ENCODE measurements at places on chromosomes 1 and 21.
A peak's percentile ranks its signal among the peaks of the same experiment; 100 is the strongest.

- no peak for DNase-seq
Measured at GRCh38 chr1:32525053-32525452, 14.2 kb upstream of the ZBTB8A start.

DNA sequence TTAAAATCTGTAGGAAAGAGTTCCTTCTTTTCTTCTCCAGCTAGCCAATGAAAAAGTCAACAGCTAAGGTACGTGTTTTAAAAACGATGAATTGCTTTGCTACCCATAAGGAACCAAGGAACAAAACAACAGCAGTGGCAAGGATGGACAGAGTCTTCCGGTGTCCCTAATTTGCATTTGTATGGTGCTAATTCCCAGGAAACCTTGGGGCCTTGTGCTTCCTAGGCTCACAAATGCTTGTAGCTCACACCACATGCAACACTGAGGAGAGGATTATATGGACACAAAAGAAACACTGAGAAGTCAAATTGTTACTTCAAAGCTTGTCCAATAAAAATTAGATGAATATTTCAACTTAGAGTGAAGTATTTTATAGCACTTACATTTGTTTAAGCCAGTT is 1.8 kb upstream of the PGBD5 start:
- DNase-seq, result no peak

DNA sequence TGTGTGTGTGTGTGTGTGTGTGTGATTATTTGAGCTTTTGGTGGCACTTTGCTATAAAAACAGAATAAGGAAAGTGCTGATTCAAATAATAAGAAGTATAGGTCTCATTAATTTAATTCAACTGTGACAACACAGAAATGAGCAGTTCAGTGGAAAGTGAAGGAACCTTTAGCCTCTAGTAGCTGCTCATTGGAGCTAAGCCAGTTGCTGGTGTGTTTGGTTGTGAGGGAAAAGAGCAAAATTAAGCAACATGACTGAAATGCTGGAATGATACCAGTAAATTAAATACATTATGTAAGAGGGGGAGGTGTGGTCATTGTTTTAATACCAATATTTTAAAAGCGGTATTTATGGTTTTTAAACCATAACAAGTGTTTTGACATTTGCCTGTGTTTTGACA is 55.2 kb downstream of the KIAA0040 start:
- no peak for DNase-seq

DNA sequence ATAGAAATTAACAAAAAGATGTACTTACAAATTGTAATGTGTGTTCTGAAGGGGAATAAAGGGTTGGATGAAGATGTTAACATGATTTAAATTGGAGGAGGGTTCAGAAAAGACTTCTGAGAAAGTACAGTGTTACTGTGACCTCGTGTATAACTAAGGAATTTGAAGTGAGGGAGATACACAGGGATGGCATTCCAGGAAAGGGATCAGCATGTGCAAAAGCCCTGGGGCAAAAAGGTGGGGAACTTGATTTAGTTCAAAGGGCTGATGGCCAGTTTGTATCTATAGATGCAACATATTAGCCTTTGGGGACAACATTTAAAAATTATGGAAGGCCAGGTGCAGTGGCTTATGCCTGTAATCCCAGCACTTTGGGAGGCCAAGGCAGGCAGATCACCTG is 33.3 kb upstream of the DEGS1 start:
- DNase-seq, result no peak

DNA sequence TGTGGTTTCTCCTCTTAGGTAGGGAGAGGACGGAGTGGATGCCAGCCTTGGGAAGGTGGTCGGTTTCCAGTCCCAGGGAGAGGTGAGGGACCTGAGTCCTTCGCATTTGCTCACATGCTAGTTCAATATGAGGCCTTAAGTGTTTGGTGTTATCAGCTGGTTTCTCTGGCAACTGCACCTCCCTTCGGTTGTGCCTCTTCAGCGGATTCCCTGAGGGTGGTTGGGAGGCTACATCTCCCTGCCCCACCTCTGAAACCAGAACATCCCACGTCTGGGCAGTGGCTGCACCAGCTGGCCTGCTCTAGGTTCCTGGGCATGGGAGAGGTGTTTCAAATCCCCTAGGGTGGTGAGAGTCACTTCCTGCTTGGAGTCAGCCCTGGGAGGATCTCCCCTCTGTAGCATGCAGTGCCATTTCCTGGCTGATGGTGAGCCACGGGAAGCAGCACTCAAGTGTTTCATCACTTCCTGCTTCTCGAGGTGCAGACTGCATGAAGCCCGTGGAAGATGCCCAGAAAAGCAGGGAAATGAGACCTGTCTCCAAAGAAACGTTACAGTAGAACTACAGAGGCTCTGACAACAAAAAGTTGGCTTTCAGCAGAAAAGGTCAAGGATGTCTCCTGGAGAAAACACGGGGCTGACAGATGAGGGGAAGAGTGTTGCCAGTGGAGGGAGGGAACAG is 4.5 kb downstream of the TMEM125 start:
- no peak for DNase-seq

DNA sequence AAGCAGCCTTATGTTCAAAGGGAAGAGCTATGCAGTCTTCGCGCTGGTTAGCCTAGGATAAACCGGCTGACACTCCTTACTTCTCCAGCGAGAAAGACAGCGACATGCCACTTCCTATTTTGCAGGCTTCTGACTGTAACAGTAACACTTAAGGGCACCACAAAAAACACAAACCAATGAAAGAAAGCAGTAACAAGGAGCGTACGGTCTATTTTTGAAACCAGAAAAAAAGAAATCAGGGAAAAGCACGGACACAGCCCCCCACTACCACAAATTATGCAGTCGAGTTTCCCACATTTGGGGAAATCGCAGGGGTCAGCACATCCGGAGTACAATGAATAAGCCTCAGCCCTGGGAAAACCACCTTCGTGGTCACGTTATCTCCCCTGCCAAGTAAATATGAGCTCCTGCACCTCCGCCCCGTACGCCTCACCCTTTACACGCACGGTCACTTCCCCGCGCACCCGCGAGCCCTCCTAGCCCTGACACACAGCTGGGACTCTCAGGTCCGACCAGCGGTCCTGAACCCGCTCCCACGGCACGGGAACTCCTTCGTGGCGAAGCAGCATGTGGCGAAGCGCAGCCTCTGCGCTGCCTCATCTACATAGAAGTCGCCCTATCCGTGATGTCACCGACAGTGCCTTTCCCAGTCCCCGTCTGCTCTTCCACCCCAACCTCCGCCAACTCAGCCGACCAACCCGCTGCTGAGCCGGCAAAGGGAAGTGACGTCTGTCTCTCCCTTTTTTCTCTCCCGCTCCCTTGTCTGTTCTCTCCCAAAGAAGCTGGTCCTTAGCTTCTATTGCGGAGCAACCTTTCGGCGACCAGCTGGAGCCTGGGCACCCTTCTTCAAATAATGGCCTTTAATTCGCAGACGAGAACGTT is 40.9 kb upstream of the PPIAL4F start:
- peak; percentile 76 for DNase-seq

DNA sequence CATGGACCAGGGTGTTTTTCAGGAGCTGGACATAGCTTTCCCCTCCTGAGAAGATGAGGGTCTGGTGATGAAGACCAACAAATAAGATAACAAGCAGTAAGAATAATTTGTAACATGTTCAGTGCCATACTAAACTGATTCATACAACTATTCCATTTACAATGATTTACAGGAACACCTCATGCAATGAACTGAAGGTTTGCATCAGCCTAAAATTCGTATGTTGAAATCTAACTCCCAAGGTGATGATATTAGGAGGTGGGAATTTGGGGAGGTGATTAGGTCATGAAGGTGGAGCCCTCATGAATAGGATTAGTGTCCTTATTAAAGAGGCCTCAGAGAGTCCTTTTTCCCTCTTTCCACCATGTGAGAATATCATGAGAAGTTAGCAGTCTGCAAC is 15.9 kb upstream of the NIBAN1 start:
- no peak for DNase-seq

GRCh38 chr1:62082456-62083363 is 111.9 kb upstream of the L1TD1 start:
- DNase-seq, result peak; percentile 47

GRCh38 chr1:173473599-173474011 is 3.5 kb upstream of the PRDX6 start:
- DNase-seq, result no peak

- DNase-seq, result peak; percentile 65
Measured at GRCh38 chr1:155977690-155978324, 540 bp downstream of the ARHGEF2 start.

DNA sequence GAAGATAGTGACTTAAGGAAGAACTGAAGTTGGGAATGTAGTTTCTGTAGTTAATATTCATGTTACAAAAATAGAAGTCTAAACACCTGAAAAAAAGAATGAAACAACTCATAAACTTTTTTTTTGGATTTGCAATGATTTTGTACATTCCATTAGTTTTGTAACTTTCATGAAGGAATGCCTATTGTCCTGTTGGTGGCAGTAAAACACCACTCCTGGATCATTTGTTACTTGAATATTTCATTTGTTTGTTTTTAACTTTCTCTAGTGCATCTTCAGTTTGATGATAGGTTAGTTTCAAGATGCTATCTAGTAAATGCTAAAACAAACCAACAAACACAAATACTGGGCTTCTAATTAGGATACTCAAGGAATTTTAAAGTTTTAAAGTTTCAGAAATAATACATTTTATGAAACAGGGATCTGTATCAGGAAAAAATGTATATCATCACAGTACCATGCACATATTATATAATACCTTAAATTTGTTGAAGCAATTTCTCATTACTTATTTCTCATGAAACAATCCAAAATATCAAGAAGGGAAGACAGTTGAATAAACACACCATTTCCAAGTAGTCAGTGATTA is 229.7 kb upstream of the CACYBP start:
- DNase-seq, result no peak

DNA sequence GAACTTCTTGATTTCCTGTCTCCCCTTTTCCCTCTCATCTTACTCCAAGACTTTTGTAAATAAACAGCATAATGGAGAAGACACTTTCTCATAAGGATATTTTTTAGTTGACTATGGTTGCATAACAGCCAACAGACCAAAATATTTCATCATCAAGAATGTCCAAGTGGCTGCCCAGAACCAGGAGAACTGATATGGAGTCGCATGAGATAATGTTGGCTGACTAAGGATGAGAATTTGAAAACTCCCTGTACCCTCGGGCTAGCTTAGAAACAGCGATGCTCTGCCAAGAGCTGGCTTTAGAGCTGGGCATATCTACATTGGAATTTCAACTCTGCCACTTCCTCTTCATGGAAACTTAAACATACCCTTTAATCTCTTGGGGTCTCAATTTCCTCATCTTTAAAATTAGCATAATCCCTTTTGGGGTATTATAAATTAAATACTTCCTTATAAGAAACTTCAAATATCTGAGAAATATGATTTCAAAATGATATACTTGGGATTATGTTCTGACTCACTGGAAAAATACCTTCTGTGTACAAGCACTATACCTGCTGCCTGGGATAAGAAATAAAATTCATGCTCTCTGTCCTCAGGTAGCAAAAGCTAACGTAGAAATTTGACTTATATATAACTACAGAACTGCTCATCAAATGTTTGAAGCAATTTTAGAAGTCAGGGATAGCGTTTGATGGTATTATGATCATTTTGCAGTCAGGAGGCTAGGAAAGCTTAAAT is 777.3 kb downstream of the LTN1 start:
- DNase-seq, result no peak

- DNase-seq, result no peak
Measured at GRCh38 chr1:181133441-181133951, 45.0 kb downstream of the IER5 start.

- no peak for DNase-seq
Measured at GRCh38 chr1:20530306-20530705, 22.1 kb upstream of the FAM43B start.

- no peak for DNase-seq
Measured at GRCh38 chr1:213669964-213670691, 317.6 kb upstream of the PROX1 start.

GRCh38 chr1:67013573-67013972 is 40.4 kb downstream of the SLC35D1 start:
- DNase-seq, result no peak

DNA sequence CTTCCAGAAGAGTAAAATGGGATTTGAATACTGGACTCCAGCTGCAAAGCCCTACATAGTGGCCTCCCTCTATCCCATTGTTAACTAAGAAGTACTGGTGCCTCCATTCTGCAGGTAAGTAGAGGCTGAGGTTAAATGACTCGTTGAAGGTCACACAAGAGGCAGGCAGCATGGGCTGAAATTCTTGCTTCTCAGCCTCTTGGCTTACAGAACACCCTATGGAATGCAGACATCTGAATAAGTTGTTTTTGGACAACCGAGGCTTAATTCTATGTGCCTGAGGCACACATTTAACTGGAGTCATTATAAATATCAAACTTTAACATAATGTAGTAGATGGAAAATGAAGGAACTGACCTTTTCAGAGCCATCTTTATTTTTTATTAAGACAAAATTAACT is 5.7 kb downstream of the DNAJC11 start:
- no peak for DNase-seq

GRCh38 chr1:208245185-208245705 is 1.1 kb upstream of the PLXNA2 start:
- peak; percentile 91 for DNase-seq

DNA sequence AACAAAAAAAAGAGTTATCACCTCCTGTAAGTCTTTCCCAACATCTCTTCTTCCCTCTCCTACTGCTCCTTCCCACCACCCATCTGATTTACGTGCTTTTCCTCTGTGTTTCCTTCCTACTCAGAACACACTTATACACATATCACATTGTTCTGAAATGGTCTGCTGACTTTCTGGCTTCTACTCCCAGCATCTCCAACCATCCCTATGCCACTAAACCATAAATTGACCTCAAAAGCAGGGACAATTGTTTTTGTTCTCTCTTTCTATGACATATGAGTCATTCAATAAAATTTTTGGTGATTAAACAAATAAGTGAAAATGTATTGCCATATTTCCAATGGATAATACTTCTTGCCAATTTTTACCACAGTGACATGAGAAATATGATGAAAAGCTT is 8.2 kb downstream of the GOLPH3L start:
- no peak for DNase-seq

DNA sequence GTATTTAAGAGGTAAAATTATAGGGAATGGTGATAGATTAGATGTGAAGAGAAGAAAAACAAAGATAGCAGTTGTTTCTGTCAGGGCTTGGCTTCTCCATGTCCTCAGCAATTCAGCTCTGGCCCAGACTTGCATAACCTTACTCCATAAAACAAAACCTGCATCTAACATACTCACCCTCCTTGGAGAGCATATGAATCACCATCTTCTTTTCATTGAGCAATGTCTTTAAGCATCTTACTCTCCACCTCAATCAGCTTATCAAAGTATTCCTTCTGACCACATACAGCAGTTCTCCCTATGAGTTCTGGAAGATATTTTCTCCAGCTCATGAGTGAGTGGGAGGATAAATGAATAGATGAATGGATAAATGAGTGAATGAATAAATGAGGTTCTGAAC is 49.0 kb downstream of the RAB3B start:
- no peak for DNase-seq

GRCh38 chr1:32221980-32222755 is at the start of the genes EIF3I and TMEM234:
Gene EIF3I, plus strand, starts transcription at chr1:32222407. Its CDS starts 35 bp downstream, at chr1:32222442.
Gene TMEM234, minus strand, starts transcription at chr1:32222353. Its CDS starts 31 bp downstream, at chr1:32222322.
- DNase-seq, result peak; percentile 95
